ENCODE measurements at places on chromosomes 11 and 22. TPM values are rescaled to one million over a fixed set of nuclear protein-coding genes. Genes with fewer than 3 reads are reported as not detected.

GRCh38 chr11:109350091-109350490 lies 71.9 kb upstream of the C11orf87 start:
- H3K4me1 ChIP-seq = peaks cover 6% of the 10 kb centered on the region
- peaks cover 3% of the 10 kb centered on the region for H3K36me3 ChIP-seq
- no peak for DNase-seq
- H3K27me3 ChIP-seq = no peaks in the 10 kb centered on the region

GRCh38 chr22:40039482-40040115 lies 44.8 kb downstream of the FAM83F start:
- no peaks in the 10 kb centered on the region for H3K36me3 ChIP-seq
- peaks cover 11% of the 10 kb centered on the region for H3K4me1 ChIP-seq
- DNase-seq = no peak
- H3K4me3 ChIP-seq = no peak overlapping the region
- H3K27ac ChIP-seq = no peak overlapping the region

DNA sequence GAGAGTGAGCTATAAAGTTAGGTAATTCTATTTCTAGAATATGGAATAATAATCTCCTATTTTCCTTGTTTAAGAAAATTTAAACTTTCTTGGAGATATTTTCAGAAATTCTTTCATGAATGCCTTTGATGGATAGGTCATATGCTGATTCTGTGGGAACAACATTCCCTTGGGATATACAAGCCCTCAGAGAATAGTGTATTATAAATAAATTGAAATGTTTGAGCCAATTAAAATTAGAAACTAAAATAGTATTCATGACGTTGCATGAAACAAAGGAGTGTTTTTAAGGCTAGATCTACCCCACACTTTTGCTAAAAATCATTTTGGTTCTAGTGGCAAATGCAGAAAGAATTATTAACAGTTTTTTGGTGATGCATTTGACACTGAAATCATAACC lies 269.3 kb upstream of the ANO3 start:
- H3K4me3 ChIP-seq = no peak overlapping the region
- H3K27me3 ChIP-seq = no peaks in the 10 kb centered on the region
- H3K4me1 ChIP-seq = no peaks in the 10 kb centered on the region

HBB gene
- total RNA-seq = not detected

DNA sequence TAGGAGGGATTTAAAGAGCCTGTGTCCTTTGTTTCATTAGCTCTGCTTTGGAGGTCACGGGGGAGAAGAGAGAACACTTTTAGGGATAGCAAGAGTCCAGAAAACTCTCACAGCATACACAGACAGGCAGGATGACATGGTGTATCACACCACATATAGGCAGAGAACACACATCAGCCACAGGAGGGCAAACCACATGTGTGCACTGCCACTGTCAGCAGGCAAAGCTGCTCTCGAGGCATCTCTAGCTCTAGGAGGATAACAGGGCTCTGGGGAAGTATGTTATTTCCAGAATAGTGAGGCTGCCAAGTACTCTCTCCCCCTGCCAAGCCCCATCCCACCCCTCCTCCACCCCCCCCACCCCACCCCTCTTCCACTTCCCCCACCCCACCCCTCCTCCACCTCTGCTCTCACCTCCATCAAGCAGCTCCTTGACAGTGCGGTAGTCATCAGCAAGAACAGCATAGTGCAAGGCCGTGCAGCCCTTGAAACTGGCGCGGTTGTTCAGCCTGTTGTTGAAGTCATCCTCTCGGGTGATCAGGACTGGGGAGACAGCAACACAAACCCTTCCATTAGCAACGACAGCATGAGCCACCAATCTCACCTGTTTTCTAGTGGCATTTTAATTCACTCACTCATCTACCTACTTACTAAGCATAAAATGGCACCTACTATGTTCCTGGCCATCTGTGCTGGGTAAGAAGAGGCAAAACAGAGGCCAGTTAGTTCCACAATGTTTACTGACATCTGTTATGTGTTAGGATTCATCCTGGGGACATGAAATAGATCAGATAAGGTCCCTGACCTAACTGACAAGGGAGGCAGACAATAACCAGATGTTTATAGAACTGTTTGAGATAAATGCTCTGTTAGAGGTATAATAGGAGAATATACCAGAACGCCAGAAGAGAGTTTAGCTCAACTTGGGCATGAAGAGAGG lies 75.6 kb downstream of the CLPB start:
- H3K27ac ChIP-seq = peak overlapping the region; percentile 22
- H3K27me3 ChIP-seq = peaks cover 2% of the 10 kb centered on the region
- peaks cover 17% of the 10 kb centered on the region for H3K4me1 ChIP-seq

DNA sequence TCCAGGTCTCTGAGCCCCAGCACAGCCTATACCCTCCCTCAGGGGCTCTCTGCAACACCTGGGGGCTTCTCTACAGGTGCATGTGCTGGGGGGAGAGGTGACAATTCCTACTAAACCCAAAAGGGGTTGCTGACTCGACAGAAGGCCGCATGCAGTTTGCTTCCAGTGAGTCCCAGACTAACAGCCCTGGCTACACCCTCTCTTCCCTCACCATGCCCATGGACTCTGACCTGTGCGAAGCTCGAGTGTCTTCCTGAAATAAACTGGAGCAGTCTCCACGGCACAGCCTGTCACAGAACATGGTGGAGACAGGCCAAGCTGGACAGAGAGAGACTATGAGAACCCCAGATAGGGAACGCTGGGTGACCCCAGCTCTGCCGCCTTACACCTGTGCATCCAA lies 16.6 kb downstream of the PLEKHA7 start:
- peaks cover 40% of the 10 kb centered on the region for H3K4me1 ChIP-seq
- no peaks in the 10 kb centered on the region for H3K36me3 ChIP-seq
- peak overlapping the region; percentile 25 for H3K4me3 ChIP-seq

FGF3 gene
- total RNA-seq = not detected

DNA sequence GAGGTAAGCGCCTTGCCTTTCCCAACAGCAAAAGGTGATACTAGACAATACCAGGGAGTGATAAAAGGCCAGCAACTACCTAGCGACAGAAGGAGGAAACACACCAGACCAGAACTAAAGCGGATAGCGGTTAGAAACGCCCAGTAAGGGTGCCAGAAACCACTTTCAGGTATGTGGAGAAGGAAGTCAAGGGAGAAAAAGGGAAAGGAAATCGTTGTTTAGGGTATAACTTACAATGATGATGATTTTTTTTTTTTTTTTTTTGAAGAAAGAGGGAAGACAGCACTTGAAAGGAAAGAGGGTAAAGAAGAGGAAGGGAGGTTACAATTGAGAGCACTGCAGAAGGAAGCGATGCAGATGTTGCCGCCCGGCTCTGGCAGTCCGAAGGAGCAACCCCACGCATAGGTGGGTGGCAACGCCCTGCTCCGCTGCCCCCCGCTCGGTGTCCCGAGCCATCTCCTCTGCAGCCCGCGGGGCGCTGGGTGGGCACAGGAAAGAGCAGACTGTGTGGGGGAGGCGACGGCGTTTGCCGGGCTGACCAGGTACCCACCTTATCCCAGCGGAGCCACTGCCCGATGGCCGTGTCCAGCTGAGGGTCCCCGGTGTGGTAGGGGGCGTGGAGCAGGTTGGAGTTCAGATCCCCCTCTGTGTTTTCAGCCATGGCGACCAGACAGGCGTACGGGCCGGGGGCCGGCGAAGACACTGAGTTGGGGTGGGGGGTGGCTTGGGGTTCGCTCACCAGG lies 561 bp downstream of the PGM2L1 start:
- DNase-seq = peak; percentile 23
- H3K27ac ChIP-seq = peak overlapping the region; percentile 93
- H3K4me3 ChIP-seq = peak overlapping the region; percentile 99
- H3K36me3 ChIP-seq = peaks cover 9% of the 10 kb centered on the region
- peaks cover 12% of the 10 kb centered on the region for H3K27me3 ChIP-seq
